ENCODE measurements at places on chromosomes 13 and 19. TPM values are rescaled to one million over a fixed set of nuclear protein-coding genes. Genes with fewer than 3 reads are reported as not detected.

Gene CACNG7
- total RNA-seq, result not detected

Gene FAM32A
- total RNA-seq, result 69.3 TPM

Gene FFAR3
- 0.87 TPM for total RNA-seq

Gene ZNF560
- total RNA-seq, result not detected

Gene CYP2B6
- total RNA-seq, result not detected

Gene FAAP24
- total RNA-seq, result not detected

Gene SMIM44
- not detected for total RNA-seq

Gene KLK4
- 0.59 TPM for total RNA-seq

Gene GIPC3
- 0.21 TPM for total RNA-seq

Gene CEACAM7
- not detected for total RNA-seq

Gene RYR1
- total RNA-seq, result 18.1 TPM

Gene ATP4A
- total RNA-seq, result not detected
